ENCODE measurements at places on chromosomes 2 and 18. TPM values are rescaled to one million over a fixed set of nuclear protein-coding genes. Genes with fewer than 3 reads are reported as not detected.

The RRM2 gene
- 4.2 TPM for total RNA-seq

The EMILIN1 gene
- 25.8 TPM for total RNA-seq

The GPR75 gene
- total RNA-seq: 0.51 TPM

The RHOB gene
- total RNA-seq: 208 TPM

The GALNT5 gene
- 0.30 TPM for total RNA-seq

The CCDC150 gene
- total RNA-seq: 0.89 TPM

The CFAP53 gene
- not detected for total RNA-seq

The ASAP2 gene
- total RNA-seq: 12.9 TPM

DNA sequence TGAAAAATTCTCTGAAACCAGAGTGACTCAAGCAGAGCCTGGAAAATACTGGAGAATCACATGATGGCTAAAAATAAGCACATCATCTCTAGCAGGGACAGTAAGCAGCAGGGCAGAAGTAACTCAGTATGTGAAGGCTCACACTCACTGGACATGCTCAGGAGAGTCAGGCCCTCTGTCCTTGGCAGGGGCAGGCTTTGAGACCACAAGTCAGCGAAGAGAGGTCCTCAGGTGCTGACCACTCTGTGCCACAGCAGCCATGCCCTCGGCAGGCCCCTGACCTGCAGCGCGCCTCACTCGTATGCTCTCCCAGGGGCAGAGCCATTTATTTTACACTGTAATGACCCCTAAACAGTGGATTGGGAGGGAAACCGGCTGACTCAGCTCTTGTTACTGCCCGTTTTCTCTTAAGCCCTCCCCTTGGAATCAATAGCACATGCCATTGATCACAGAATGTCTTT, 76.8 kb downstream of the MAPRE2 start:
- DNase-seq: no peak

GRCh38 chr2:183255411-183255810, 131.2 kb downstream of the NUP35 start:
- DNase-seq: no peak

DNA sequence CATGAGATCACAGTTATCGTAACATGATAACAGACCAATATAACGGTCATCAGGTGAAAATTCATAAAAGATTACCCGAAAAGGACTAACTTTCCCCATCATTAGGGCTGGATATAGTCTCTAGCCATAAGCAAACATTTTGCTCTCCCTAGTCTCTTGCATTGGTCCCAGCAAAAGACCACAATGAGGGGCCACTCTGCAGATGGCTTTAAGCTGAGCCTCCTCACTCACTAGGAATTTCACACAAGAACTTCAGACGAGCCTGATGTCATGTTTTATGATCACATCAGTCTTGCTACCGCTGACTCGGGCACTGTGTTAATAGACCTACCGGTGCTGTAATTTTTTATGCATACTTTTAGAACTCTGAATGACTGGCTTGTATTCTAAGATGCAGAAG, 35.2 kb downstream of the STK17B start:
- no peak for DNase-seq

DNA sequence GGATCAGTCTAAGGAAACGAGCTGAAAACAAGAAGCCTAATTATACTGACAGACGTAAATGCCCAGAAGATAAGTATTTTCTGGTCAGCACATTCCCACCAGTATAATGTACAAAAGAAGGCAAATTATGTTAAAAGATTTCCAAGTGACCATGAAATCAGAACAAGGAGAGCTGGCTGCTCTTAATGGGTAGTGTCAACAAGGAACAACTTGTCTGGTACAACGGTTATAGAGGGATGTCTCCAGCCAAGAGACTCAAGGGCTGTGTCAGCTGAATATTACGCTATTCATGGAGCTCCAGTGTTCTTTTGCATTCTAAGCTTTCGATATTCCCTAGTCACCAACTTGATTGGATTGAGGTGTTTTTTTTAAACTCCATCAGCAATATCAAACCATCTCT, 8.6 kb upstream of the L3MBTL4 start:
- no peak for DNase-seq

- no peak for DNase-seq
Measured at GRCh38 chr18:58784601-58785137, 80.0 kb upstream of the ZNF532 start.

DNA sequence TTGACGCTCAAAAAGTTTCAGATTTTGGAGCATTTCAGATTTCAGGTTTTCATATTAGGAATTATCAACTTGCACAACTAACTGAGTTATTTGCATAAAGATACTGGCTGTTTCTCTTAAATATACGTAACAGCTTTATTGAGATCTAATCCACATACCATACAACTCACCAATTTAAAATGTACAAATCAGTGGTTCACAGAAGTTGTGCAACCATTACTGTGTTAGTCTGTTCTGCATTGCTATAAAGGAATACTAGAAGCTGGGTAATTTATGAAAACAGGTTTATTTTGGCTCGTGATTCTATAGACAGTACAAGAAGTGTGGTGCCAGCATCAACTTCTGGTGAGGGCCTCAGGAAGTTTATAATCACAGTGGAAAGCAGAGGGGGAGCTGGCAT, 8.2 kb downstream of the ATIC start:
- no peak for DNase-seq

GRCh38 chr2:104562537-104562936, 291.4 kb upstream of the POU3F3 start:
- DNase-seq: no peak

GRCh38 chr2:191165176-191165643, 14.4 kb upstream of the STAT4 start:
- no peak for DNase-seq

- DNase-seq: no peak
Measured at GRCh38 chr2:204019572-204020501, 83.3 kb downstream of the ICOS start.

DNA sequence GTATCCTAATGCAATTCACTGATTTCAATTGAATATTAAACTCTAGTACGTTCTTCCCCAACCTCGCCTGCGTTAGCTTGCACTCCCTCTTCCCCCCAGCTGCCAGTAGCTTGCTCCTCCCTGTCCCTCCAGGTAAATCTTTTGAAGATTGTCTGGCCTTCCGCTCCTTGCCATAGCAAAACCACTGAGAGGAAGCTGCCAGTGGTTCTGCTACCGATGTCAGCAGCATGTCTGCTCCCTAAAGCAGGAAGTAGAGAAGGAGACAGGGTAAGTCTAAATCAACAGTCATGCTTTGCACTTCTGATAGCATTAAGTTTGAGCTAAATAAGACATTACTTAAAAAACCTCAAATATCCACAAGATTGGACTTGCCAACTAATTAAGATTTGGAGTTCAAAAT, 89.1 kb downstream of the SCN2A start:
- DNase-seq: no peak

DNA sequence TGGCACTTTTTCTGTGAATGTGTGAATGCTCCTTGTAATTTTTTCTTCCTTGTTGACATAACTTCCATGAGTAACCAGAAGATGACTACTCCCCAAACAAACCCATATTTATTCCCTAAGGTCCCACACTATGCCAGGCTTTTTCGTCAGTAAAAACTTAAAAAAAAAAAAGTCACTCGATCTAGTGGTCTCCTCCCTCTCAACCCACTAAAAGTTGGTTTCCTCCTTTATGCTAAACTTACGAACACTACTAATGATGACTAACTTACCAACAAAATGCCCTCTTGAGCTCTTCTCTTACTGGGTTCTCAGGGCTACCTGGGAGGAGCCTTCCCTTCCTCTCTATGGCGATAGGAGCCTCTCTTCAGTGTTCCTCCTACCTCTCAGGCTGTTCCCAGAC, 18.2 kb downstream of the ACVR1 start:
- no peak for DNase-seq

- no peak for DNase-seq
Measured at GRCh38 chr18:41769265-41769664, 185.8 kb upstream of the PIK3C3 start.

GRCh38 chr2:53913721-53914120, 54.0 kb upstream of the GPR75 start:
- DNase-seq: no peak

- no peak for DNase-seq
Measured at GRCh38 chr18:59298871-59299270, 19.6 kb downstream of the CPLX4 start.

DNA sequence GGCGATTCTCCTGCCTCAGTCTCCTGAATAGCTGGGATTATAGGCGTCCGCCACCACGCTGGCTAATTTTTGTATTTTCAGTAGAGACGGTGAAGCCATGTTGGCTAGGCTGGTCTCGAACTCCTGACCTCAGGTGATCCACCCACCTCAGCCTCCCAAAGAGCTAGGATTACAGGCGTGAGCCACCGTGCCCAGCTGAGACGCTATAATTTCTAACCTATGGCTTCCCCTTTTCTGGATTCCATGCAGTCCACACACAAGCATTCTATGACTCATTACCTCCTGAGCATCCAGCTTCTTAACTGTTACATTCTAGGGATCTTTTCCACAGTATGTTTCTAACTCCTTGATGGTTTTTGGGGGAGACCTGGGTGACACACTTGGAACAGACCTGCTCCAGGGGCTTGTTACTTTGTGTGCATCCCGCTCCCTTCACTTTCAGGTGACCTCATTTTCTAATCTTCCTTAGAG, 11.8 kb upstream of the KCMF1 start:
- DNase-seq: no peak

DNA sequence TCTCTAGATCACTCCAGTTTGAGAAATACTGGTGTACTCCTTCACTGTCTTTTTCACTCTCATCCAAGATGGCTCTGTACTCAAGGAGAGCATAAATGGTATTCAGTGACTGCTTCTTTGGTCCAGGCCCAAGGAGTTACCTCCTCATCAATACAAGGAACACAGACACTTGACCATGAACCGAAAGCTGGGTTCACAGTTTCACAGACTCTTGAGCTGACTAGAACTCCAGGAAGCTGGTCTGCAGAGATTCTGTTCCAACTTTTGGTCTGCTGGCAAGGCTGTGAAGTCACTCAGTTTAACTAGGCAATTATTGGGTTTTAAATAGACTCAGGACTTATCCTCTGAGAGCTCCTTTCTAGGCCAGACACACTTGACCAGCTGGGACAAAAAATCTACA, 7.4 kb upstream of the IGFBP5 start:
- no peak for DNase-seq

- DNase-seq: no peak
Measured at GRCh38 chr2:39228413-39229209, 15.2 kb downstream of the CDKL4 start.

DNA sequence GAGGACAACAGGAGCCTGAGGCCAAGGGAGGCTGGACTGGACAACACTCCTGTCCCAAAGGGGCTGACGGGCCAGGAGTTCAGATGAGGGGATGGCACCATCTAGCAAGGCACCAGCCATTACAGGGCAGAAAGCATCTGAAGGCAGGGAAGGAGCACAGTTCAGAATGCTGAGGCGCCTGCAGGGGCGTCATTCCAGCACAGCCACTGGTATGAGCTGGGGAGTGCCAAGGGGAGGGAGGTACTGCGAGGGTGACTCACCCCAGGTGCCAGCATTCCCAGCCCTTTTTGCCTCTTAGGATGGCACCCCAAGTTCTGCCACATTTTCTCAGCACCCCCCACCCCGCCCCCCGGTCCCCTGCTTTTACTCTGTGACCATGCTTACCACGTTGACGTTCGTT, 129.8 kb upstream of the EPAS1 start:
- DNase-seq: no peak

DNA sequence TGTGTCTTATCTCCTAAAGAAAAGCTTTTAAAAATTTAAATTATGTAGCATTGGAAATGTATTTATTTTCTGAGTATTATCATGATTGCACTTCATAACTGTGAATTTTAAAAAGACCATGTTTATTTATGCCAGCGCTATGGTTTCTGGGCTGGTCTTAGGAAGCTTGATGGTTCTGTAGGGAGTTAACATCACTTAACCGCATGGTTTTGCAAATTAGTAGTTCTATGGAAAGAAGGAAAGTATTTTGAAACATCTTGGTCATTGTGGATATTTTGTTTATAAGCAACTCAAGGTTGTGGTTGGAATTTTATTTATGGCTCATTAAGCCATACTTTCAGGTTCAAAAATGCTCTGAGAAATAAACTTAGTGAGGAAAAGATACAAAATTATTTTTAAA, 549.4 kb downstream of the STK39 start:
- DNase-seq: no peak

- no peak for DNase-seq
Measured at GRCh38 chr2:3646446-3646845, 11.6 kb upstream of the ALLC start.

DNA sequence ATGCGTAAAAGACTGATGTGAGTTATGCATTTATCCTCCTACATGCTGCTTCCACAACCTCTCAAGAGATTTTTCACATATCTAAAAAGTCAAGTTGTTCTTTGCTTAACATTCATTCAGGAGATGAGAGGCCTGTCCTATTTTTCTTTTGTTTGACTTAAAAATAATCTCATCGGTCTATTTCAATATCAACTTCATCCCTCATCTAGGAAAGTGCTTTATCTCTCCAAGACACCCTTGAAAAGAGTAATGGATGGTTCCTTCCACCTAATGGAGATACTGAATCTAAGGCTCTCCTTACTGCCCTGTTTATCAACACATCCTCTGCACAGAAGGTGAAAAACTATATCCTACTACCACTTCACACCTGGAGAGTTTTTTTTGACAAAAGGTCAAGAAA, 2.4 kb downstream of the NFE2L2 start:
- DNase-seq: no peak

DNA sequence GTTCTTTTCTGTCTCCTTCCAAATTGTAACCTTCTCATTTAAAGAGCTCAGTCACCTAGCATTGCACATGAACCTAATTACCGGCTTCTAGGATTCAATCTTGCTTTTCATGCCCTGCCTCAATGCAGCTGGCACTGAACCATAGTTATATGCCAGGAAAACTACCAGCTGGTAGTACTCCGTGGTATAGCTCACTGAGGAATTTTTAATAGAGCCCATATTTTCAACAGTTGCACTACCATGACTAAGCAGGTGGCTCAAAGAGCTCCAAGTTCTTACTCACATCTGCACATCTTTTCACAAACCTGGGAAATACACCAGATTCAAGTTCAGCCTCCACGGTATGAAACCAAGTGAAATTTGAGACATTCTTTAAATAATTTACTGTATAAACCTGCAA, 363.5 kb downstream of the GRB14 start:
- no peak for DNase-seq

DNA sequence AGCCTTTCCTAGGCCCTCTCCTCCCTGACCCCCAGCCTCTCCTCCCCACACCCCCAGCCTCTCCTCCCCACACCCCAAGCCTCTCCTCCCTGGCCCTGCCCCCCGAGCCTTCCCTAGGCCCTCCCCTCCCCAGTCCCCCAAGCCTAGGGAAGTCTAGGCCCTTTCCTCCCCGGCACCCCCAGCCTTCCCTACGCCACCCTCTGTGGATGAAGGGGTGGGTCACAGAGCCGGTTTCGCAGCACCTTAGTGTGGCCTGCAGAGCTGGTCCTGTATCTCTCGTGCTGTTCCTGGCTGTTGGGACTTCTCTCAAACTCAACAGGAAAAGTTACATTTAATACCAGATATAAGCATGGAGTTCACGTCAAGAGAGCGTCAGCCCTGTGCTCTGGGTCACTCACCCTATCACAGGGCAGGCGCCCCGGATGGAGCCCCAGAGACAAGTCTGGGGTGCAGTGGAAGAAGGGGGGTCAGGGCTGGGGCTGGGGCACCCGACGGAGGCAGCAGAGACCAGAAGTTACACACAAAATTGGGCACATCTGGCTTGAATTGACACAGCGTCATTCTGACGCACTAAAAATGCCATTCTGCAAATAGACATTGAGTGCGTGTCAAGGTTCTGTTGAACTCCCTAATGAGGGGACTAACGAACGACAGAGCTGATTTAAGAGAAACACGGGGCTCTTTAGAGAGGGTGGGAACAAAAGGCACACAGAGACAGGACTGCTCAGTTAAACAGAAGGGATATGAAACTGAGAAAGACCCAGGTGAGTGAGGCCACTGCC, 24.0 kb downstream of the KCNIP3 start:
- peak; percentile 61 for DNase-seq

- no peak for DNase-seq
Measured at GRCh38 chr2:72999729-73000725, 71.5 kb downstream of the SFXN5 start.
